ENCODE measurements at places on chromosomes 6 and 20. TPM values are rescaled to one million over a fixed set of nuclear protein-coding genes. Genes with fewer than 3 reads are reported as not detected.

DNA sequence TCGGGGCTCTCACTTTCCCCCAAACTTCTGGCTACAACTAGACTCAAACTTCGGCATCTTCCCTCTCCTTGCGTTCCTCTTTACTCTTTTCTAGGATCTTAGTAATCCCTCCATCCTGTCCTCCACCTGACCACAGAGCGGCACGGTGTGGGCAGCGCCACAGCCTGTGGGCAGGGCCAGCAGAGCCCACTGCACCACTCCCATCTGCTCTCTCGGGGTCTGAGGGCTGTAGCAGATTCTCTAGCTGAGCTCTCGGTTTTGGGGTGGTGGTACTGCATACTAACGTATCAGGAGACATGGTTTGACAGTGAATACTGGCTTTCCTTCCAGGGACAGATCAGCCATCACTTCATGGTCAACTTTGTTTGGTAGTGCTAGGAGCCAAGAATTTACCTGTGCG lies 57.4 kb downstream of the EZR start:
- ATAC-seq: no peak

- ATAC-seq: no peak
Measured at GRCh38 chr20:20823476-20823881, 111.0 kb upstream of the RALGAPA2 start.

GRCh38 chr20:34322267-34323105 lies 19.3 kb upstream of the AHCY start:
- no peak for ATAC-seq

DNA sequence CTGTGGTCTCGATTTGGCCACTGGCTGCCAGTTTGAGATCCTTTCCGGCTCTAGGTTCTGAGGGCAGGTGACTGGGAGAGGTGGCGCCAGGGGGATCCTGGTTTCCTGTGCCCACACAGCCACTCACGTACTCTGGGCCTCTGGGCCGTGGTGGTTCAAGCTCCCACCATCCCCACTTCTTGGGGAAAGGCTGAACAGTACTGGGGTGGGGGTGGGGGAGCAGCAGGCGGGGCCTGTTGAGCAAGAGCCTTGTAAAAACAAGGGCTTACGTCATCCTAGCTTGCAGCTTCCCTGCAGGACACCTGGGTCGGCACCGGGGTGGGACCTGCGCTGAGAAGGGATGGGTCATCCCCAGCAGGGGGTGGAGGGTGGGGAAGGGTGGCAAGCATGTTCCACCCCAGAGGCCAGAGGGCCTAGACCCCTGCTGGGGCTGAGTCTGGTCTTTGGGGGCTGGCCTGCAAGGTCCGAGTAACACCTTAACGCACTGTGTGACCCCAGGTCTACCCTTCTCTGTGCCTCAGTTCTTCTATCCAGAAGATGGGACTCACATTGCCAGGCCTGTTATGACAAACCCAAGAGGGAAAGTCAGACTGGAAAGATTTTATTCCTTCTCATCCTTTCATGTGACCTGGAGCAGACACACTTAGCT lies 3.1 kb upstream of the CEBPB start:
- no peak for ATAC-seq

- ATAC-seq: peak; percentile 64
Measured at GRCh38 chr6:161353208-161353613, 79.3 kb upstream of the AGPAT4 start.

DNA sequence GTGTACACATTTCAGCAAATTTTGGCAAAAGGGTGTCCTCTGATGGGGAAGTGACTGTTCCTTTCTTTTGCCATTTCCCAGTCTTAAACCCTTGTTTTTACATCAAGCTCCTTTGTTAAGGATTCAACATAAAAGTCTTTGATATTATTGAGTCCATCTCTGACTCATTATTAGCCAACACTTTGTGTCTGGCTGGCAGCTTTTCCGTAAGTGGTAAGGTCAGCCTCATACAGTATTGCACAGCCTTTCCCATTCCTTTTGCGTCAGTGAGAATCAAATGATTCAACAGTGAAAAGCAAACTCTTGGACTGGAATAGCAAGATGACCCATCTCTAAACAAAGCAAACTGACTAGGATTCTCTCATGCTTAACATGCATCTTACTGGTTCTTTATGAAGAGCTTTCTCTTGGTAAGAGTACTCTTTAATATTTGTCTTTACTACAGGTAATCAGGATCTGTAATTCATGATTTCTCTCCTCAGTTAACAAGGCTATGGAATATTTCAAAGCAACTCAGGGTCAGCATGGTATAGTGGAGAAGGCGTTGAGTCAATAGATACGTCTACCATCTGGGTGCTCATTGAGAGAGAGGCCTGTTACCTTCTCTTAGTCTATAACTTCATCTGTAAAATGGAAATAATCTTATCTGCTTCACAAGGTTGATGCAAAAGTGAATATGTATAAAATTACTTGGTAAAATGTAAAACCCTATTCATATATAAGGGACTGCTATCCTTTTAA lies 183.6 kb downstream of the PRL start:
- peak; percentile 69 for ATAC-seq

CCDC170 gene
- 0.50 TPM for total RNA-seq

PTGIS gene
- 2.5 TPM for total RNA-seq

GGTLC1 gene
- total RNA-seq: not detected

ARHGAP18 gene
- total RNA-seq: 0.59 TPM

KCNK15 gene
- 2.0 TPM for total RNA-seq

UBE2C gene
- 7.8 TPM for total RNA-seq
